HT1080 (cell line): ENCODE measurements at places on chromosomes 1 and 21.

DNA sequence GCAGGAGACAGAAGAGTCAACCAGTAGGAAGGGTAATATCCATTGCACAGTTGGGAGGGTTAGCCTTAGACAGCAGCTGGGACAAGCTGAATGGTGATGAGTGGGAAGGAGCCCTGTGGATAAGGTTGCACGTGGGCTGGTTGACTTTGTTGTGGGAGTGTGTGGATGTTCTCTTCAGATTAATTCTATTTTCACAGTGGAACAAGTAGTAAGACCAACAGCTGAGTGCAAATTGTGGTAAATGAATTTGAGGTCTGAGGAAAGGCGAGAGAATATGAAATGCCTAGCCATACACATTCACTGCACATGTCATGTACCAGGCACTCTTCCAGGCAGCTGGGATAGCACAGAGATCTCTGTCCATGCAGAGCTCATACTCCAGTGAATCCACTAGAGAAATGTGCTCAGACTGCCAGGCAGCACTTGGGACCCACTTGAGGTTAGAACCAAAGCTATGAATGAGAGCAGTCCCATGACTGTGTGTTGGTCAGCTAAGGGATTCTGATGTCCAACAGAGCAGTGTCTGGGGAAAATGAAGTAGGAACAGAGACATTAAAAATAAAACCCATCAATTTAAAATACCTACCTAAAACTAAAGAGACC, 25.2 kb upstream of the VTCN1 start:
- no peak for DNase-seq

- peak; percentile 31 for DNase-seq
Observed at GRCh38 chr1:111620441-111620971, 917 bp downstream of the RAP1A start.

- no peak for DNase-seq
Observed at GRCh38 chr1:150649441-150650075, 20.1 kb upstream of the ENSA start.

DNA sequence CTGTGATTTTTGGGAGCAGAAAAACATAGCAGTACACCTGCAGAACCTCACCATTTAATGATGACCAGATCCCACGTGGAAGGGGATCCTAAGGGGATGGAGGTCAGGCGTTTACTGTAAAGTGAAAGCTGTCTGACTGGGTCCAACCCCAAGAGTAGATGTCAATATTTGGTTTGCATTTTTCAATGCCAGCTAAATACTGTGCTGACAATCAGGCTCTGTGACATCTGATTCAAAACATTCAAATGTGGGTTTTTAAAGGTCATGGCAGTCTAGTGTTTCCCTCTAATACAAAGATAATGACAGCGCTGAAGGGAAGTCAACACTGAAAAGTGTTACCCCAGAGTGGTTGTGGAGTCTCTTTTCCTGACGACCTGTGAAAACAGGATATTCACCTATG, 68.1 kb downstream of the SPAG17 start:
- DNase-seq: no peak

- no peak for DNase-seq
Observed at GRCh38 chr1:29249951-29250581, 13.7 kb downstream of the PTPRU start.

DNA sequence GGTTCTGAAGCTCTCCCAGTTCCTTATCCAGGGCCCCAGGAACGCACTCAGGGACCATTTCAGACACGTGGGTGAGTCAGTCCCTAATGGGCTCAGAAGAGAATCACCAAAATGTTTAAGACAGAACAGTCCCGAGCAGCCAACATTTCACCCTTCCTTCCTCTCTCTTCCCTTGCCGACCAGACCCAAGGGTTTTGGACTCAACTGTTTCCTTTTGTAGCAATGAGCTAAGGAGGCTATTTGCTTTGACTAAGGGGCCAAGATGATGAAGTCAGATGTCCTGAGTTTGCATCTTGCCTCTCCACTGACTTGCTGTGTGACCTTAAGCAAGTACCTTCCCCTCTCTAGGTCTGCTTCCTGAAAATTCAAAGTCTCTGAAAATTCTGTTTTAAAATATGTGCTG, 472.3 kb upstream of the VAMP3 start:
- peak; percentile 73 for DNase-seq

DNA sequence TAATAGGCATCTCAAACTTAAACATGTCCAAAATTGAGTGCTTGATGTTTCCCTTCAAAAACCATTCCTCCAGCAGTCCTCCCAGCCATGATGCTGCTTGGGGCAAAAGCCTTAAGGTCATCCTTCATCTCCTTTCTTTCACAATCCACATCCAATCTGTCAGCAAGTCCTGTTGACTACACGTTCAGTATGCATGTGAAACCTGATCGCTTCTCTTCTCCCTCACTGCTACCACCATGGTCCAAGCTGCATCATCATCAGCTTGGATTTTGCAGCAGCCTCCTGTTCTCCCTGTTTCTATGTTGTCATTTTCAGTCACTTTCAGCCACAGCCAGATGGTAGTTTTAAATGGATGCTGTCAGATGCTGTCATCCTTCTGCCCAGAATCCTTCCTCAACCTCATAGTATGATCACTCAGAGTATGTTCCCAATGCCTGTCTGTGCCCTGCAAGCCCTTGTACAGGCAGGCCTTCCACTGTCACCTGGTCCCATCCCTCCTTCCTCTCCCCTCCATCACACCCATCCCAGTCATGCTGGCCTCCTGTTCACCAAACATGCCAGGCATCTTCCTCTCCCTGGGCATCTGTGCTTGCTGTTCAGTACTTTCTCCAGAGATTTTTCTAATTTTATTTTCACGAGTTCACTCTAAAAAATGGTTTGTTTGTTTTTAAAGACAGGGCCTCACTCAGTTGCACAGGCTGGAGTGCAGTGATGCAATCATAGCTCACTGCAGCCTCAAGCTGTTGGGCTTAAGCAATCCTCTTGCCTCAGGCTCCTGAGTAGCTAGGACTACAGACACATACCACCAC, 66.0 kb downstream of the SYDE2 start:
- no peak for DNase-seq

DNA sequence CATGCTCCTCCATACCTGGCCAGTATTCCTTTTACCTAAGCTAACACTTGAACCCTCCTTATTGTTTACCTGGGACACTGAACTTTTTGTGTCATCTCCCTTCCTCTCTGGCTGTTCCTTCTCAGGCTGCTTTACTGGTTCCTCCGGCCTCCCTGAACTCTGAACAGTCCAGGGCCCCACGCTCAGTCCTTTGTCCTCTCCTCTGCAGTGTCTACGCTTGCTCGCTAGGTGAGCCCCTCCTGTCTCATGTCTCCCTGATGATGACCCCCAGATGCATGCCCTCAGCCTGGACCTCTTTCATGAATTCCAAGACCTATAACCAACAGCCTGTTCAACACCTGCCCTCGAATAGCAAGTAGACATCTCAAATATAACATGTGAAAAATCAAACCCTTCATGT, 108.4 kb upstream of the COA6 start:
- no peak for DNase-seq

DNA sequence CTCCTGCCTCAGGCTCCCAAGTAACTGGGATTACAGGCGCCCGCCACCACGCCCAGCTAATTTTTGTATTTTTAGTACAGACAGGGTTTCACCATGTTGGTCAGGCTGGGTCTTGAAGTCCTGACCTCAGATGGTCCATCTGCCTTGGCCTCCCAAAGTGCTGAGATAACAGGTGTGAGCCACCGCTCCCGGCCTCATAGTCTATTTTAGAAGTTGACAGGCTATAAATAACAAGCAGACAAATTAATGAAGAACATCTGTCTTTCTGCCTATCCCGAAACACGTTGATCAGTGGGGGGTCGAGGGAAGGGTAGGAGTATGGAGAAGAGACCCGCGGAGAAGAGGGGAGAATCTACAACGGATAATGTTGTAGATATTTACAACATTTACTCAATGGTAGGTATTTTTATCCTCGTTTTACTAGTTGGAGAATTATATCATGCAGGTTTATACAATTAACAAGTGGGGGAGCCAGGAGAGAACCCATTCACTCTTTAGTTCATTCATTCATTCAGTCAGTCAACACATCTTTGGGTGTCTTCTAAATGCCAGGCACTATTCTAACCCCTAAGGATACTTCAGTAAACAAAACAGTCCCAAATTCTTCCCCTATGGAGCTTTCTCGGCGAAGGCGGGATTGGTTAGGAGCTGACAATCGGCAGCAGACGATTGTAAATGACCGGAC, 497 bp upstream of the IFNAR2 start:
- DNase-seq: no peak

DNA sequence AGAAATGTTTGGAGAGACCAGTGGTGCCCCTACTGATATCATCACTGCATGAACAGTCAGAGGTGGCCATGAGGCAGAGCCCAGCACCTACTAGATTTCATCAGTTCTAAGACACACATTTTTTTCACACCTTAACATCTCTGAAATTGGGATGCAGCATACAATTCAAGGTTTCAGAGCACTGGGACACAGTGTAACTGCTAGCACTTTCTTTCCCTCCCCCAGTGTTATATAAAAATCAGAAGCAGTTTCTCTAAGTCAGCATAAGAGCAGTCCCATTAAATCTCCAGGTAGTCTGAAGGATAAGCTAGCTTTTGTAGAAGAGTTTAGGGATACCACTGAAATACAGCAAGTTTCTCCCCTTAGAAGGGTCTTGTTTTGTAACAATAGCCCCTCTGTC, 10.0 kb upstream of the ANGPTL7 start:
- no peak for DNase-seq

DNA sequence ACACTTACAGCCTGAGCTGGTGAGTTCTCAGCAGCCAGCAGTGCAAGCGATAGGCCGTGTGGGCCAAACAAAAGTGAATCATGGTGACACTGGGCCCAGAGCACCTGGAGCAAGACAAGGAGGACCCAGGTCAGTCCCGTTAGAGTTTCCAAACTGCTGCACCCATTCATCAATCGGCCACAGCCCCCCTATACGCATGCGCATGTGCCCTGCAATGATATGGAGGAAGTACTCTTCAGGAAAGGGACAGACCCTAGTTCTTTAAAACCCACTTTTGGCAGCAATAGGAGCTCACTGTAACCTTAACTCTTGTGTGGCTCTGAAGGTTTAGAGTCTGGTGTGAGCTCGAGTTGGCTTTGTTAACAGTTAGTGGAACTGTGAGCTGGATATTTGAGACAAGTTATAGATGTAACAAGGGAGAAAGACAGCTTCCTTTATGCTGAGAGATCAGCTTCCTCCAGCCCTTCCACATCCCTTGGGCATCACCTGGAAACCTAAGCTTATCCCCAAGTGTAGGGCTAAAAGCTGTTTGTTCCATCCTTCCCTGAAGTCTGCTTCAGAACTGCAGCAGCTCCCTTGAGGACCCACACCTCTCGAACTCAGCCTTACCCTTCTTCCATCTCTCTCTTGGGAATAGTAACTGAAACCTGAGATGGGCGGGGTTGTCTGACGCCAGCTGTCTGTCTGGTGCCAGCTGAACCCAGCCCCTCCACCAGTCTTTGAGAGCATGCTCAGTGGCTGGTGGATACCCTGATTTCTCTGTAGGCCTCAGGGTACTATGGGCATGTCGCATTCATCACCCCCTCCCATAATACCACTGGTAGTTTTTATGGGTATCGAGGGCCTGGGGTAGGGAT, 17.7 kb downstream of the NMNAT1 start:
- no peak for DNase-seq

GRCh38 chr1:183070923-183071618, 47.9 kb downstream of the LAMC1 start:
- peak; percentile 76 for DNase-seq

- no peak for DNase-seq
Observed at GRCh38 chr1:167477986-167478385, 40.3 kb downstream of the CD247 start.

- no peak for DNase-seq
Observed at GRCh38 chr1:110581682-110582145, 24.4 kb downstream of the KCNA2 start.

- no peak for DNase-seq
Observed at GRCh38 chr1:50564417-50564816, 141.2 kb upstream of the DMRTA2 start.

DNA sequence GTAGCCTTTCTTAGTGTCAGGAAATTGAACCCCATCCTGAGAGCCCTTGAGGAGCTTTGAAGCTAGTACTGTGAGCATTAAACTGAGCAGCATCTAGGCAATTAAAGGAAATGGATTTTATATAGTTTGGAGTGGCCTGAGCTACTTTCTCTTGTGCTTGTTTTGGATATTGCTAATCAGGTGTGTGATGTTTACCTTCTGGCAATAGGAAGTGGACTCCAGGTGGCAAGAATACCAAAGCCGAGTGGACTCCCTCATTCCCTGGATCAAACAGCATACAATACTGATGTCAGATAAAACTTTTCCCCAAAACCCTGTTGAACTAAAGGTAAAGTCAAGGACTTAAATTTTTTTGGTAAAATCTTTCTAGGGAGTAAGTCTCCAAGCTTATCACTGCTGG, 79.4 kb downstream of the MACF1 start:
- no peak for DNase-seq

DNA sequence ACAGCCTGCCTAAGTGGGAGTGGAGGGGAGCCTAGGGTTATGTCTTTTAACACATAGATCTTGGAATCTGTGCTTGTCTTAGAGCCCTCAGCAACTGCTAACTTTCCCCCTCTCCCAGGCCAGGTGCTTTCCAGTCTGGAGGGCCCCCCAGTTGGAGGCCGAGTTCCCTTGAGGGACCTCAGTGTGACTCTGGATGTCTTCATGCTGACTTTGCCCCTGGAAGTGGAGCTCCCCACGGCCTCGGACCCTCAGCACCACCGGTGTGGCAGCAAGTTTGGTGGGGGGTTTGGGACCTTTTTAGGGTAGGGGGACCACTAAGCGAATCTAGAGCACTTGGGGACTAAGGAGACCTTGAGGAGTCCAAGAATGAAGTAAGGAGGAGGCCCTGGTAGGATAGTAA, 22.9 kb downstream of the HYI start:
- no peak for DNase-seq

DNA sequence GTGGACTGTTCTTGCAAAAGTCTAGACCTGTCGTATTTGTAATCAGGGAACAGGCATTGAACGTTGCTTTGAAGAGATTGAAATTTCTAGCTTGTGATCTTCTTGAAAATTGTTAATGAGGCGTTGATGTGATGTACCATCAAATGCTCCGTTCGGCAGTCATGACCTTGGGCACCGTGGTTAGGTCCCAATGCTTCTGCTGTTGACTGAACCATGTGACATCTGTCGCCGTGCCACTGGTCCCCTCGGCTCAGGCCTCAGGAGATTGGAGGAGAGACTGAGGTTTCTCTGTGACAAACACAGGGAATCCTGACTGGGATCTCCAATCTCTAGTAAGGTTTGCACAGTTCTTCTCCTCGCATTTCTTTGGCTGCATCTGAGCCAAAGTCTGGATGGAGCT, 18.1 kb upstream of the KCNAB2 start:
- DNase-seq: no peak
